Smooth muscle cell of trachea (primary cell): ENCODE measurements at places on chromosomes 7 and 10. TPM values are rescaled to one million over a fixed set of nuclear protein-coding genes. Genes with fewer than 3 reads are reported as not detected.

The SORCS3 gene
- not detected in 2 replicates for total RNA-seq

The CCT6A gene
- total RNA-seq: 111 and 186 TPM in 2 replicates

The TFPI2 gene
- 6.6 and 14.5 TPM in 2 replicates for total RNA-seq

The GTPBP4 gene
- total RNA-seq: 22.5 and 27.0 TPM in 2 replicates

The ASNS gene
- total RNA-seq: 49.3 and 53.2 TPM in 2 replicates

The KCNH2 gene
- total RNA-seq: 0.33 TPM in 1 of 2 replicates, not detected in the other

The ITIH5 gene
- total RNA-seq: under 0.01 and 2.8 TPM in 2 replicates

The SLC13A1 gene
- not detected in 2 replicates for total RNA-seq

The ZNF425 gene
- total RNA-seq: 4.1 and 7.4 TPM in 2 replicates

The CFAP69 gene
- 5.5 and 6.4 TPM in 2 replicates for total RNA-seq

The MSMB gene
- total RNA-seq: not detected in 2 replicates

The SEMA3D gene
- total RNA-seq: 2.6 and 2.8 TPM in 2 replicates

The GPR15LG gene
- total RNA-seq: not detected in 2 replicates

The INA gene
- total RNA-seq: 0.44 and 0.99 TPM in 2 replicates

The MLXIPL gene
- total RNA-seq: 0.66 TPM in 1 of 2 replicates, not detected in the other

The ANKRD7 gene
- total RNA-seq: 1.7 and 3.8 TPM in 2 replicates

The CFAP46 gene
- 0.50 and 1.5 TPM in 2 replicates for total RNA-seq

The GJD4 gene
- not detected in 2 replicates for total RNA-seq

The CEP41 gene
- 12.1 and 16.4 TPM in 2 replicates for total RNA-seq

The LIPF gene
- 0.29 TPM in 1 of 2 replicates, not detected in the other for total RNA-seq

The TAS2R5 gene
- total RNA-seq: 0.73 and 1.7 TPM in 2 replicates

The HMX3 gene
- not detected in 2 replicates for total RNA-seq

The SLC26A5 gene
- total RNA-seq: not detected in 2 replicates

The HECTD2 gene
- 9.9 and 11.1 TPM in 2 replicates for total RNA-seq

The ZNF736 gene
- total RNA-seq: 9.4 and 12.4 TPM in 2 replicates

The GPR146 gene
- 1.2 and 5.0 TPM in 2 replicates for total RNA-seq

The RARRES2 gene
- 0.73 and 20.7 TPM in 2 replicates for total RNA-seq

The EPO gene
- total RNA-seq: not detected in 2 replicates

The STEAP4 gene
- 1.2 and 1.7 TPM in 2 replicates for total RNA-seq

The ZNF487 gene
- 4.3 and 5.4 TPM in 2 replicates for total RNA-seq

The HKDC1 gene
- under 0.01 and 0.50 TPM in 2 replicates for total RNA-seq

The LMOD2 gene
- not detected in 2 replicates for total RNA-seq

The FGFBP3 gene
- total RNA-seq: 0.44 and 0.50 TPM in 2 replicates

The MRLN gene
- not detected in 2 replicates for total RNA-seq

The RPEL1 gene
- under 0.01 and 0.15 TPM in 2 replicates for total RNA-seq

The LIPJ gene
- 0.17 TPM in 1 of 2 replicates, not detected in the other for total RNA-seq

The CLIP2 gene
- total RNA-seq: 63.6 and 120 TPM in 2 replicates

The ING3 gene
- 10.6 and 17.0 TPM in 2 replicates for total RNA-seq

The CALHM1 gene
- total RNA-seq: not detected in 2 replicates

The MDFIC gene
- 57.7 and 61.7 TPM in 2 replicates for total RNA-seq

The POP7 gene
- 31.4 and 40.1 TPM in 2 replicates for total RNA-seq
